GM19239 (cell line): ENCODE measurements at places on chromosomes 7 and 10.

- no peak for DNase-seq
Observed at GRCh38 chr7:92778972-92779371, 57.4 kb downstream of the CDK6 start.

- no peak for DNase-seq
Observed at GRCh38 chr7:106114716-106115383, 2.7 kb upstream of the SYPL1 start.

DNA sequence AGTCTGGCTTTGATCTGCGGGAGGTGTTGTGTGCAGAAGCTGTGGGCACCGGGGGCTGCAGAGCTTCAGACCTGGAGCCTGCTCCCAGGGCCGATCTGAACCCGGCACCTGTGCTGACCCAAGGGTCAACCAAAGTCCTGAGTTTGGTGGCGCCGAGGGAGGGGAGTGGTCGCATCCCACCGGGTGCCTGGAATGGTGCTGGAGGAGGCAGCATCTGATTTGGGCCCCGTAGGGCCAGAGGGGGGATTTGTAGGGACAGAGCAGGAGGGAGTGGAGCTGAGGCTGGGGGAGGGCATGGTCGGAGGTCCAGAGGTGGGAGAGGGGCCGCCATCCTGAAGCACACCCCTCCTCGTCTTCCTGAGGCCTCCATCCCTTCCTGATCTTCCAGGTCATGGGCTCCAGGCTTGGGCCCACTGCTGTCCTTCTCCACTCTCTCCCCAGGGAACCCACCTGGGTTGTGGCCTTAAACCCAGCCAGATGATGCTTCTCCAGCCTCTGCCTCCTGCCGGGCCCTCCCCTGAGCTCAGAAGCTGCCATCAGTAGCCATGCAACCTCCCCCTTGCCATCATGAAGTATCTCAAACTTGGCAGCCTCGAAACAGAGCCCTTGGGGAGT is 112.9 kb downstream of the LHPP start:
- no peak for DNase-seq

GRCh38 chr7:17044396-17044795 is 162.6 kb upstream of the AGR3 start:
- no peak for DNase-seq

- no peak for DNase-seq
Observed at GRCh38 chr10:132532749-132533560, 4.6 kb upstream of the INPP5A start.
